ENCODE measurements at places on chromosomes 6 and 20. TPM values are rescaled to one million over a fixed set of nuclear protein-coding genes. Genes with fewer than 3 reads are reported as not detected.

FAM162B gene
- 0.64 TPM for total RNA-seq

GRCh38 chr6:37871616-37872372 lies 52.3 kb downstream of the ZFAND3 start:
- no peaks in the 10 kb centered on the region for H3K36me3 ChIP-seq
- H3K27ac ChIP-seq, result no peak overlapping the region
- H3K27me3 ChIP-seq, result no peaks in the 10 kb centered on the region
- DNase-seq, result no peak
- H3K4me3 ChIP-seq, result no peak overlapping the region

- no peak overlapping the region for H3K4me3 ChIP-seq
- H3K27ac ChIP-seq, result no peak overlapping the region
- H3K36me3 ChIP-seq, result no peaks in the 10 kb centered on the region
- H3K4me1 ChIP-seq, result no peaks in the 10 kb centered on the region
Measured at GRCh38 chr6:5838656-5839396, 167.9 kb downstream of the NRN1 start.

SYTL3 gene
- 3.1 TPM for total RNA-seq

GRCh38 chr20:53635221-53635620 lies 41.6 kb upstream of the ZNF217 start:
- no peak for DNase-seq
- no peaks in the 10 kb centered on the region for H3K27me3 ChIP-seq
- H3K4me1 ChIP-seq, result no peaks in the 10 kb centered on the region
- no peak overlapping the region for H3K27ac ChIP-seq
- no peak overlapping the region for H3K4me3 ChIP-seq

GRCh38 chr6:146154197-146154596 lies 125.3 kb downstream of the GRM1 start:
- H3K27ac ChIP-seq, result no peak overlapping the region
- no peak for DNase-seq
- no peaks in the 10 kb centered on the region for H3K4me1 ChIP-seq
- no peaks in the 10 kb centered on the region for H3K27me3 ChIP-seq
- H3K4me3 ChIP-seq, result no peak overlapping the region
- no peaks in the 10 kb centered on the region for H3K36me3 ChIP-seq

GRCh38 chr6:164124986-164125385 lies 710.5 kb downstream of the QKI start:
- H3K27me3 ChIP-seq, result no peaks in the 10 kb centered on the region
- H3K4me1 ChIP-seq, result no peaks in the 10 kb centered on the region
- H3K4me3 ChIP-seq, result no peak overlapping the region
- no peaks in the 10 kb centered on the region for H3K36me3 ChIP-seq
- DNase-seq, result no peak

DNA sequence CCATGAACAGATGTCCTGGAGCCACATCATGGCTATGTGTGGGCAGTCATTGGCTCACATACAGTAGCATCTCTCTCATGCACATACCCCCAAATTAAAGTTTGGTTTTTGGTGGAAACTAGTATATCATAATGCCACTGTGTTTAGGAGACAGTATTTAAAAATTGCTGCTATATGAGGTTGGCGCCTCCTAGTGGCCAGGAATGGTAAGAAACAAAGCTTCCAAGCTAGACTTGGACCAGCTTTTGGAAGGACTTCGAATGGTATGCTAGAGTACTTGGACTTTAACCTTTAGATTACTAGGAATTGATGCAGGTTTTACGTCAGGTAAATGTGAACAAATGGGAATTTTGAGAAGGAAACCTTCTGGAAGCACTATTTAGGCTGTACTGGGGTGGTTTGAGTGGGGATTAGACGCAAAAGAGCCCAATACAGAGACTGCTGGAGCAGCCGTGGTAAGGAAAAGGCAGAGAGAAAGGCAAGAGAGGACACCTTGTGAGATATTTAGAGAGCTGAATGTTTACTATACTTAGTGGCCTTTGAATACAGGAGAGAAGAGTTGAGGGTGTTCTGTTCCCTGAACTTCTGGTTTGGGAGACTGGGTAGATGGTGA lies 23.8 kb downstream of the PRSS35 start:
- DNase-seq, result peak; percentile 64
- H3K4me1 ChIP-seq, result no peaks in the 10 kb centered on the region
- no peak overlapping the region for H3K27ac ChIP-seq
- no peaks in the 10 kb centered on the region for H3K27me3 ChIP-seq
- no peaks in the 10 kb centered on the region for H3K36me3 ChIP-seq

- no peaks in the 10 kb centered on the region for H3K27me3 ChIP-seq
- H3K36me3 ChIP-seq, result no peaks in the 10 kb centered on the region
- peaks cover 17% of the 10 kb centered on the region for H3K4me1 ChIP-seq
- no peak for DNase-seq
- H3K27ac ChIP-seq, result no peak overlapping the region
Measured at GRCh38 chr6:2771079-2771478, 5.9 kb downstream of the WRNIP1 start.

CST4 gene
- not detected for total RNA-seq

DNA sequence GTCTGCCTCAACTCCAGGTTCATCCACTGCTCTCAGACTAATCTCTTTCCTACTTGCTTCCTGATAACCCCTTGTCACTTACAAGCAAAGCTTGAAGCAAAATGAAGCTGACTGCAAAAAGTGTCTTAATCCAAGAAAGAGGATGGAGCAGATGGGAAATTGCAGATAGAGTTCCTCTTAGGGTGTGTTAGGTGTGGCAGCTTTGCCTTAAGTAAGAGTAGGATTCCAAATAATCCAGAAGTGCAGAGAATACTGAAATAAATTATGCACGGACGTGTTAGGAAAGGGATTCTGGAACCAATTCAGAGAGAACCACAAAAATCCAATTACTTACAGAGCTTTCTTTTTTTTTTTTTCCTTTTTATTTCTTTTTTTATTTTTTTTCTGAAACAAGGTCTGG lies 6.1 kb upstream of the RPL7L1 start:
- H3K4me3 ChIP-seq, result no peak overlapping the region
- DNase-seq, result no peak
- no peaks in the 10 kb centered on the region for H3K36me3 ChIP-seq
- no peaks in the 10 kb centered on the region for H3K27me3 ChIP-seq
- H3K27ac ChIP-seq, result no peak overlapping the region

DNA sequence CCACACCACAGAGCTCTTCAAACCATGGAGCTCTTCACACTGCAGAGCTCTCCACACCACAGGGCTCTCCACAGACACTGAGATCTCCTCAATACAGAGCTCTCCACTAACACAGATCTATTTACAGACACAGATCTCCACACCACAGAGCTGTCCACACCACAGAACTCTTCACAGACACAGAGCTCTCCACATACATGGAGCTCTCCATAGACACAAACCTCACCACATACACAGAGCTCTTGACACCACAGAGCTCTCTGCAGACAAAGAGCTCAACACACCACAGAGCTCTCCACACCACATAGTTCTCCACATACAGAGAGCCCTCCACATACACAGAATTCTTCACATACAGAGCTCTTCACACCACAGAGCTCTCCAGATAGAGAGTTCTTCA lies 53.0 kb downstream of the ERMARD start:
- no peaks in the 10 kb centered on the region for H3K27me3 ChIP-seq
- no peaks in the 10 kb centered on the region for H3K36me3 ChIP-seq
- H3K27ac ChIP-seq, result no peak overlapping the region

DNA sequence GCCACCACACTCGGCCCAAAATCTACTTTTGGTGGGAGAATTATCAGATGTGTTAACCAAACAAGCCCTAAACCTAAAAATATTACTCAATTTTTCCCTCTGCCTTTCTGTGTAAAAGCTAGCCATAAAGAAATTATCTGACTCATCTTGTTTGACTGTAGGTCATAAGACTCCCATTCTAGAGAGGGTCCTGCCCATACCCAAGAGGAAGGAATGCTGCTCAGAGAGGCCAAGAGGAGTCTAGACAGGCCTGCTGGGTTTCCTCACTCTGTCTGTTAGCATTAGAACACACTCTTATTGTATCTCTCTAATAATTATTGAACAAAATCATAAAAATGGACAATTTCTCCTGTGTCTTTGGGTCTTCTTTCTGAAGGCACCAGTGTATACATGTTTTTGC lies 26.1 kb downstream of the C6orf141 start:
- no peak for DNase-seq
- no peak overlapping the region for H3K4me3 ChIP-seq
- no peaks in the 10 kb centered on the region for H3K27me3 ChIP-seq
